Lung (tissue), 17 donors: ENCODE measurements at places on chromosomes 12 and 14. TPM values are rescaled to one million over a fixed set of nuclear protein-coding genes. Genes with fewer than 3 reads are reported as not detected.

The SRRM4 gene
- total RNA-seq, result 0.20 TPM

DNA sequence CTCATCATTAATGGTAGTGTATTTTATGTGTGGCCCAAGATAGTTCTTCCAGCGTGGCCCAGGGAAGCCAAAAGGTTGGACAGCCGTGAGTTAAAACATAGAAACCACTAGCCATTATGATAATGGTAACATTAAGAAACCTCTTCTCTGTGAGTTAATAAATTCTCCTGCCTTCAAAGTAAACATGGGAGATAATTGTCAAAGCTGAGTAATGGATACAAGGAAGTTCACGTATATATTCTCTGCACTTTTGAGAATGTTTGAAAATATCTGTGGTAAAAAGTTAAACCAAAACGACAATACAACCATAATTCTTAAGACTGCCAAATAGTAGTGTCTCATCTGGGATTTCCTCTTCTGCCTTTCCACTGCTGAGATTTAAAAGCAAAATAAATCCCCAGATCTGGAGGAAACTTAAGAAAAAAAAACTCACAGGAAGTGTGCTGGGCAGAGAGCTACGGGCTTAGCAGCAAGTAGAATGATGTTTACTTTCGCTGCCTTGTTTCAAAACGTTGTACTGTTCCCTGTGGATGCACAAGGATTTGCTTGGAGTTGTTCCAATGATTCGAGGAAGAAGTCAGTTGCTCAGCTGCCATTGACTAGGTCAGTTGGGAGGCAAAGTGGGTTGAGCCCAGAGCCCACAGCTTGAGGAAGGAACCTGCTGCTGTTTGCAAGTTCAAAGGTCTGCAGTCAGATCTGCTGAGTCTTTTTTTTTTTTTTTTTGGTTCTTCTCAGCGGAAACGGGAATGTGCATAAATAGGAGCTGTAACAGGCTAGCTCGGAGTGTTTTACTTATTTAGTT, 1.7 kb downstream of the TPCN1 start:
- H3K27me3 ChIP-seq, result no peaks in the 10 kb centered on the region
- H3K4me3 ChIP-seq, result no peak overlapping the region
- peaks cover 4% of the 10 kb centered on the region for H3K36me3 ChIP-seq
- peaks cover 24% of the 10 kb centered on the region for H3K4me1 ChIP-seq

GRCh38 chr12:49539406-49540228, 787 bp downstream of the KCNH3 start:
- H3K27ac ChIP-seq, result no peak overlapping the region
- H3K27me3 ChIP-seq, result peaks cover 71% of the 10 kb centered on the region
- no peaks in the 10 kb centered on the region for H3K4me1 ChIP-seq
- no peaks in the 10 kb centered on the region for H3K36me3 ChIP-seq
- DNase-seq, result no peak

The SYNDIG1L gene
- 0.74 TPM for total RNA-seq

GRCh38 chr12:85280165-85280983, at the start of gene ALX1:
Gene ALX1 (plus strand): TSS chr12:85280220. CDS start chr12:85280262, 42 bp downstream.
- H3K27me3 ChIP-seq, result peaks cover 14% of the 10 kb centered on the region
- H3K36me3 ChIP-seq, result no peaks in the 10 kb centered on the region
- peak; percentile 75 for DNase-seq

GRCh38 chr14:87952307-87953094, 40.5 kb downstream of the GALC start:
- H3K27me3 ChIP-seq, result no peaks in the 10 kb centered on the region
- H3K4me1 ChIP-seq, result no peaks in the 10 kb centered on the region
- no peak for DNase-seq
- peaks cover 7% of the 10 kb centered on the region for H3K36me3 ChIP-seq
- no peak overlapping the region for H3K4me3 ChIP-seq

GRCh38 chr14:90720832-90721231, 95.4 kb downstream of the TTC7B start:
- DNase-seq, result no peak
- H3K4me1 ChIP-seq, result peaks cover 11% of the 10 kb centered on the region
- no peak overlapping the region for H3K4me3 ChIP-seq
- H3K27ac ChIP-seq, result no peak overlapping the region
- no peaks in the 10 kb centered on the region for H3K36me3 ChIP-seq

DNA sequence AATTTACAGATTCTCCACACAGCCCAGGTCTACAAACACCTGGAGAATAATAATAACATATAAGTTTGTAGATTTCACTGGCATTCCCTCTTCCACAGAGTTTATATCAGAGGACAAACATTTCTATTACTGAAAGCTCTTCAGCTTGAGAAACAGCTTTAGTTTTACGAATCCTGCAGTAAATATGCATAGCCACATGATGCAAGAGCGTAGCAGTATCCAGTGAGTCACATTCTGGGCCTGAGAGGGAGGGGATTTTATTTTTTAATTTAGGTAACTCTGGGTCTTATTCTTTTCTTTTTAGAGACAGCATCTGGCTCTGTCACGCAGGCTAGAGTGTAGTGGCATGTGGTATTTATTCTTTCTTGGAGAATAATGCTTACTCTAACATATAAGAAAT, 1002.8 kb downstream of the TRHDE start:
- no peak for DNase-seq
- no peaks in the 10 kb centered on the region for H3K4me1 ChIP-seq
- no peaks in the 10 kb centered on the region for H3K36me3 ChIP-seq
- H3K4me3 ChIP-seq, result no peak overlapping the region
- H3K27me3 ChIP-seq, result no peaks in the 10 kb centered on the region
